ENCODE measurements at places on chromosomes 5 and 9.

- DNase-seq: no peak
Measured at GRCh38 chr5:544675-545355, 20.6 kb upstream of the SLC9A3 start.

GRCh38 chr5:10610058-10610457 is 46.2 kb downstream of the ANKRD33B start:
- no peak for DNase-seq

GRCh38 chr5:95256991-95257390 is 27.9 kb downstream of the MCTP1 start:
- no peak for DNase-seq

DNA sequence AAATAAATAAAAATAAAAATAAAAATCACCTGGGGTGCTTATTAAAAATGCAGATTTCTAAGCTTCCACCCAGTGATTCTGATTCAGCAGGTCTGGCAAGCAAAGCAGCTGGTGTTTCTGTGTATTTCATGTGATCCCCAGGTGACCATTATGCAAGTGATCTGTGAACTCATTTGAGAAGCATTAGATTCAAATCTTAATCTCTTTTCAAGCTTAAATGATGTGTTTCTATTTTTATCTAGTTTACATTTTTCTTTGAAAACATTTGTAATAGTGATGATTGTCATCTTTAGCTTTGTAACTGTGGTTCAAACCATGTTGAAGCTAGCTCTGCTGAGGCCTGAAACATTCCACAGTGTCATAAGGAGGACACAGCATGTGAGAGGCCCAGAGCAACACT is 804.8 kb upstream of the ZNF608 start:
- no peak for DNase-seq

GRCh38 chr9:18543406-18544192 is 69.6 kb downstream of the ADAMTSL1 start:
- DNase-seq: no peak

Data from NCI-H748 treated with DMSO at 0.1 percent for 48 hours (cell line).